Foreskin melanocyte (primary cell): ENCODE measurements at places on chromosomes 7 and 10.

- no peak for DNase-seq
Measured at GRCh38 chr7:3455806-3456595, 154.9 kb downstream of the SDK1 start.

GRCh38 chr10:34433241-34434076 is 381.6 kb downstream of the PARD3 start:
- DNase-seq, result no peak

GRCh38 chr10:13681960-13682359 is 95.2 kb downstream of the PRPF18 start:
- no peak for DNase-seq

- peak; percentile 76 for DNase-seq
Measured at GRCh38 chr10:5547931-5548660, 23.3 kb downstream of the CALML3 start.

DNA sequence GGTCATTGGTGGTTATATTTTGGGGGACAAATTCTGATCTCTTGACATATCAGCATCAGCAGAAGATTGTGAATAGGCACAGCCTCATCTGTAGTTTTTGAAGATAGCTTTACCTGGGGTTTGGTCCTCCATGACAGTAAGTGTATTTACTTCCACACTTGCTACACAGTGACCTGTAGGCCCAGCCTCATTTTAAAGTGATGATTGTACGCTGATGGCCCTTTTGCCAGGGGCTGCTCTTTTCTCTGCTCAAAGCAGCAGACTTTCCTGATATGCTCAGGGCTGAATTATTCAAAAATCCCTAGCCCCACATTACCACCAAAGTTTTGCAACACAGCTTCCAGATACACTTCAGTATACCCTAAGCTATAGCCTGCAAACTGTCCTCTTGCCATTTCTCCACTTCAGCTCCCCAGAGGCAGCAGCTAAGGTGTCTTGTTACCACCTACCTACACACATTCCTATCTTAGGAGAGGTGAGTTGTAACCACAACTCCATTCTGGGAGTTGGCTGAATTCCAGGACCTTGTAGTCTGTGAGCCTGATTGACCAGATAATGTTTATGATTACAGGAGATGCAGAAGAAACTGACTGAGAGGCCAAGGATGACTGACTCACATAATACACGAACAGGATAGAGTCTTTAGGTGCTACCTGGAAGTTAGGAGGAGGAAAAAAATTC is 6.0 kb downstream of the ASB4 start:
- DNase-seq, result no peak

DNA sequence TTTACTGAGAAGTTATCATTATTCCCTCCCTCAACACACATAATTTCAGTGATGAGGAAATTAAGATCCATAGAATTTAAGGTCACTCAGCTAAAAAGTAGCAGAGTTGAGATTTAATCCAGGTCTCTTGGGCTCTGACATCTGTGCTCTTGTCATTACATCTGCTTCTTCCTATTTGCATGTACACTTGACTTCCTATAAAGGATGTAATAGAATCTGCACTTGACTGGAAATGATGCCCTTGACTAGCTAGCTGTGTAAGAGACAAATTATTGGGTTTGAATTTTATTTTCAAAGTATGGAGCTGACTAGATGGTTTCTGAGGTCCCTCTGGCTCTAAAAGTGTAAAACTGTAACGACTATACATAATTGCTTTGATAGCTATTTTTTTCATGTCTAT is 59.5 kb downstream of the AGK start:
- no peak for DNase-seq

DNA sequence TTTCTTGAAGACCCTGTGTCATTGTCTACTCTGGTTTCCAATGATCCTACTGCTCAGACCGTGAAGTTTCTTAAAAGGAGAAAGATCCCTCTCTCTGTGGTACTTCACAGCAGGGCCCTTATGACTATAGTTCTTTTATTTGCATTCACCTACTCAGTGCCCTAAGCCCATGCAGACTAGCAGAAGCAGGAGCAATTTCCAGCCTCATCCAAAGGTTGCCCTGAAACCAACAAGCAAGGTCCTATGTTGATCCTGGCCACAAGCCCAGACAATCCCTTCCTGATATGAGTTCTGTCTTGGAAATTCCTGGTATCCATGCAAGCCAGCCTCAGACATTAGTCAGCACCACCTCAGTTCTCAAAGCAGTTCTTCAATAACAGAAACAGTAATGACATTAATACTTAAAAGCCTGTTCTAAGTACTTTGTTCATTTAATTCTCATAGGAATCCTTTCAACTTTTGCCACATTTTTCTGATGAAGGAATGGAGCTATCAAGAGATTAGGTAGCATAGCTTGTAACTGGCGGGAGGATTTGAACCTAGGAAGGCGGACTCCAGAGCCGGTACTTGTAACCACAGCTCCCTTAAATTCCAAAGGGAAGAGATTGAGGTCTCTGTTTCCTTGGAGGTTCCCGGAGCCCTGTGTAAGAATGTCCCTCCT is 58.1 kb upstream of the ST8SIA6 start:
- peak; percentile 90 for DNase-seq

- no peak for DNase-seq
Measured at GRCh38 chr7:85095806-85096205, 91.0 kb downstream of the SEMA3D start.

DNA sequence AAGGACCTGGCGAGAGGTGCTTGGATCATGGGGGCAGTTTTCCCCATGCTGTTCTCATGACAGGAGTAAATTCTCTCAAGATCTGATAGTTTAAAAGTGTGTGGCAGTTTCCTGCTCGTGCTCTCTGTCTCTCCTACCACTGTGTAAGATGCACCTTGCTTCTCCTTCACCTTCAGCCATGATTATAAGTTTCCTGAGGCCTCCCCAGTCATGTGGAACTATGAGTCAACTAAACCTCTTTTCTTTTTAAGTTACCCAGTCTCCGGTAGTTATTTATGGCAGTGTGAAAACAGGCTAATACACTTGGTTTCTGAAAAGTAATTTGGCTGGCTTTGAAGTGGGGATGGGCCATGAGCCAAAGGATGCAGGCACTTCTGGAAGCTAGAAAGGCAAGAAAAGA is 268.0 kb upstream of the KAT6B start:
- DNase-seq, result no peak

DNA sequence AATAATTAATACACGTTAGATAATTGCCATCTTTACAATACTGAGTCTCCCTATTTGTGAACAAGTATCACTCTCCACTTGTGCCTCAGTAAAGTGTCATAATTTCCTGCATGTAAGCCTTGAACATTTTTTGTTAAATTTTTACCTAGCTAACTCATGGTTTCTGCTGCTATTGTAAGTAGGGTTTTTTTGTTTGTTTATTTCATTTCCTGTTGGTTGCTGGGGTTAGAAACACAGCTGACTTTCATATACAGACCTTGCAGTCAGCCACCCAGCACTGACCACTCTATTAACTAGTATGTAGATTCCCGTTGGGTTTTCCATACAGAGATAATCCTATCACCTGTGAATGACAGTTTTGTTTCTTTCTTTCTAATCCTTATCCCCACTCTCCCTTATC is 133.3 kb downstream of the MPP7 start:
- no peak for DNase-seq

GRCh38 chr10:53904506-53905241 is 896.4 kb downstream of the PCDH15 start:
- DNase-seq, result no peak

DNA sequence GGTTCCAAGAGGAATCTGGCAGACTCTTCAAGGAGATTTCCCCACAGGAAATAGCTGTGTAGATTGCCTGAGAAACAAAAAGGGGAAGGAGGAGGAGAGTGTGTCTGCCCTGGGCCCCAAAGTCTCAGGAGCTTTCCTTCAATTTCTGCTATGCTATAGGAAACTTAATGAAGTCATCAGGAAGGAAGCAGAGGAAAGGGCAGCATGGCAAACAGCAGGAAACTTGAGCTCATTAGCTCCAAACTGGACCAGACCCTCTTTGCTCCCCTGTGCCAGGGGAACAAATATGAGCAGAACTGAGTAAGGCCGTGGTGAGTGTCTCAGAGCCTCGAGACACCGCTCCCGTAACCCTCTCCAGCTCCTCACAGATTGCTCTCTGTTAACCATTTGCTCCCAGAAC is 4.8 kb upstream of the KCNIP2 start:
- DNase-seq, result no peak

- no peak for DNase-seq
Measured at GRCh38 chr10:9198611-9199010, 1144.1 kb downstream of the GATA3 start.

GRCh38 chr7:89247207-89247606 is 451.7 kb upstream of the TEX47 start:
- DNase-seq, result no peak

DNA sequence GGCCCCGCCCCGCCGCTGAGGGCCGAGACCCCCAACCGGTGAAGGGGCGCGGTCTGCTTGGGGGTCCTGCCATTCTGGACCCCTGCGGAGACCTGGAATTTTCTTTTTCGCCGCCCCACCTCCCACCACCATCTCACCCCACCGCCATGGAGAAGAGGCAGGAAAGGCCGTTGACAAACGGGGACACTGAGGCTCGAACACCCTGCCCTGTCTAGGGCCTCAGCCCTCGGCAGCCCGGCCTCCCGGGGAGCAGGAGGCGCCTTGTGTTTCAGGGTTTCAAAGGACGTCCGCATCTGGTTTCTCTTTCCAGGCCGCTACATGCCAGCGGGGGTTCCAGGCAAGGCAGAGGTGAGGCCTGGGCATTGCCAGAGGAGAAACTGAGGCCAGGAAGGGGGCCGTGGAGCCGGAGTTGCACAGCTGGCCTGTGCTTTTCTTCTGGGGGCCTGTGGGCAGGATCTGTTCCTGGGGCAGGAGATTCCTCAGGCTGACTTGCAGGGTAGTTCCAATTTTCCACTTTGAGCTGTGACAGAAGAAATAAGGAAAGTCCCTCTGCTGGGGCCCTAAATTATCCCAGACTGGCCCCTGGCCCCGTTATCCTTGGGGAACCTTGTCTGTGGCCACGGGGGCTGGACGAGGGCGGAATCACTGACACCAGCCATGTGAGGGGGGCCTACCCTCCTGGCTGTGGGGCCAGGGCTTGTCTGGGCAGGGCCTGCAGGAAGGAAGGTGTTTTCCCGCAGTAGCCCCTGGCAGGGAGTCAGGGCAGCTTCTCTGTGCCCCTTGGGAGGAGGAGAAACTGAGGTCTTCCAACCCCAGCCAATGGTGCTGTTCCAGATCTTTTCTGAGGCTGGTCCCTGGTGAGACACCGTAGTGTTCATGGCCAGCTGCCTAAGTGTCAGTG is 900 bp upstream of the MICALL2 start:
- no peak for DNase-seq

DNA sequence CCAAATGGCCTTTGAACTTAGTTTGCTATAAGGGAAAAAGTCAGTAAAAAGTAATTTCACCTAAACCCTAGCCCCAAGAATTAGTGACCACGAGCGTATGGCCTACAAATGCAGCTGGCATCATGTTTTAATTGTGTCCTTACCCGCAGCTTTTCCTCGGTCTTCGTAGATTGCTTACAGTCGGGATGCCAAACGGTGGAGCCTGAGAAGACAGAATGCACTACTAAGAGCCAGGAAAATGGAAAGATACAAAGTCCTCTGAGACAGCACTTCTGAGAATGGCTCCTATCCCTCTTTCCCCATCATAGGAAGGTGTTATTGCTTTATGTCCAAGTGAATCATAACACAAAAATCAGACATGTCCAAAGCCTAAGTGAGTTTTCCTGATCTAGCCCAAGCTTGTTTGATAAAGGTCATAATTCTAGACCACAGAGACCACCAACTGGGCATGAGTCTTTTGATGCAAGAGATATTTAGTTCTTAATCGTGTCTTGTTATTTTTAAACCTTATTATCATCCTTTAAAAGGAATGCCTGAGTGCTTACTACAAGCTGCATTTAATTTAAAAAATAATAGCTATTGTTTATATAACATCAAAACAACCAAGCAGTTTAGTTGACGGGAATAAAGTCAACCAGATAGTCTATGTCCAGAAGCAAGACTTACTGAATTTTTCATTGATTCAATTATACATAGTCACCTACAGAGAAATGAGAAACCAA is 83.7 kb upstream of the AFAP1L2 start:
- no peak for DNase-seq

- DNase-seq, result no peak
Measured at GRCh38 chr10:77042706-77043419, 594.7 kb downstream of the KCNMA1 start.

- DNase-seq, result no peak
Measured at GRCh38 chr7:149783386-149784250, 10.2 kb upstream of the ZNF467 start.

DNA sequence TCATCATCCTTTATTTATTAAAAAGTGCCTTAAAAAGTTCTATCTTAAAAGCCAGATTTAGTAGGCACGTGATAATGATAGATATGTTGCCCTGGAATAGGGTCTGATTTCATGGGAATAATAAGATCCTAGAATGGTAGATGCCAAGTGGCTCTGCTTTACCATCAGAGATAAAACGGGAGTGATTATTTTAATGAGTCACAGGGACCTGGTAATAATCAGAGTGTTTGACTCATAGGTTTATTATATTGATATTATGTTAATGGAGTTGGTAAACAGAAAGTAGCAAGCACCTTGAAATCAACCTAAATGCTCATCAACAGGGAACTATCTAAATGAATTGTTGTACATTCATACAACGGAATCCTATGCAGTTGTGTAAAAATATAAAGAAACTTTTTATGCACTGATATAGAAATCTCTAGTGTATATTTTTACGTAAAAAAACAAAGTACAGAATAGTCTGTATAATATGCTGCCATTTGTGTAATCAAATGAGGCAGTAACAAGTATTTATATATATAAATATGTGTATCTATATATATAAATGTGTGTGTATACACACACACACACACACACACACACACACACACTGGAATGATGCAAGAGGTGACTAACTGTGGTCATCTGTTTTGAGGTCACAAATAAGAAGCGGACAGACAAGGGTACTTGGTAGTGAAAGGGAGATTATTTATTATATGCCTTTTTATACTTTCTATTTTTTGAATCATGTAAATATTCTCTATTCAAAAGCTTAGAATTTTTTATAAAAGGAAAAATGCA is 78.6 kb upstream of the DYNC1I1 start:
- no peak for DNase-seq

- DNase-seq, result no peak
Measured at GRCh38 chr7:157668884-157669767, 332.3 kb downstream of the DNAJB6 start.

DNA sequence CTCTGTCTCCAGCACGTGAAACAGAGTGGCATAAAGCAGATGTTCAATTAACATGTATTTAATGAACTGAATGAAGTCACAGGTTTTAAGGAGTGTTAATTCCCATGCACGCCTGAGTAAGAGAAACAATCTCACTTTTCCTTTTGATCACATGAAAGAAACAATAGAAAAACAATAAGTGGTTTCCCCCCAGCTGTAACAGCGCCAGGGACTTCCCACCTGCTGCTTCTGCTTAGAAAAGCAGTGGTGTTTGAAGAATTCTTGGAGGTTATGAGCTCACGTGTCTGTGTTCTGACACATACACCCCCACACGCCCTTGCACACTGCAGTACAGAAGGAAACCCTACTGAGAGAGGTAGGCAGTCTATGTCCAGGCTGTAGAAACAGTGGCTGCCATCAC is 51.3 kb upstream of the FRMD4A start:
- no peak for DNase-seq

GRCh38 chr7:96949766-96950165 is 55.6 kb upstream of the DLX6 start:
- DNase-seq, result no peak

GRCh38 chr10:7944215-7944480 is 110.3 kb upstream of the GATA3 start:
- no peak for DNase-seq

- DNase-seq, result no peak
Measured at GRCh38 chr7:371119-371778, 81.3 kb downstream of the FOXL3 start.

GRCh38 chr10:15461353-15462108 is 90.4 kb upstream of the FAM171A1 start:
- DNase-seq, result peak; percentile 13
